ENCODE measurements at places on chromosomes 2 and 18.

- no peak for DNase-seq
Measured at GRCh38 chr2:29789911-29790485, 131.4 kb downstream of the ALK start.

GRCh38 chr2:69715964-69716363 is 26.0 kb upstream of the ANXA4 start:
- DNase-seq: no peak

DNA sequence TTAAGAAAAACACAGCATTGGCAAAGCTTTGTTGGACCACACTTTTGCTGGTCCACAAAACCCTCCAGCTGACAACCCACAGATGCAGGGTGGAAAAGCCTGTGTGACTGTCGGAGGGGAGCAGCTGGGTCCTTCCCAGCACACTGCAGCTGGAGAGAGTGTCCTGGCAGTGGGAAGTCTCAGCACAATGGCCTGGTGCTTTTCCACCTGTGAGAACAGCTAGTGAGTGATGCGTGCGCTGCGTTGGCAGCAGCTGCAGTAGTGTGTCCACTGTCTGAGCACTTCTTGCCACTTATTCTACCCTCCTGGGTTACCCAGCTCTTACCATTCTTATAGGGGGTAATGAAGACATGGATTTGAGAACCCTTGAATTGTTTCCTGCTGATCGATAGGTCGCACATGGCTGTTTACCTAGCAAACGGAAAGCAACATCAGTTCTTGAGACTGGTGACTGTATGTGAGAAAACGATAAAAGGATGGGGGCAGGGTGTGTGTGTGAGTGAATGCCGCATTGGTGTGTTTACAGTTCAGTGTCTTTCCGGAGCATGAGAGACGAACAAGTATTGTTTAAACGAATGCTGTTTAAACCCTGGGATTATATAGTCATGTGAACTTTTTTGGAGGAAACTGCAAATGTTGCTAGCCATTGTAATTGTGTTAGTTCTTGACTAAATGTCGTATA is 69.7 kb downstream of the LYPD6 start:
- DNase-seq: no peak

GRCh38 chr2:152874955-152875354 is 156.5 kb downstream of the ARL6IP6 start:
- no peak for DNase-seq

GRCh38 chr2:33274524-33274923 is 201.9 kb upstream of the RASGRP3 start:
- DNase-seq: no peak

DNA sequence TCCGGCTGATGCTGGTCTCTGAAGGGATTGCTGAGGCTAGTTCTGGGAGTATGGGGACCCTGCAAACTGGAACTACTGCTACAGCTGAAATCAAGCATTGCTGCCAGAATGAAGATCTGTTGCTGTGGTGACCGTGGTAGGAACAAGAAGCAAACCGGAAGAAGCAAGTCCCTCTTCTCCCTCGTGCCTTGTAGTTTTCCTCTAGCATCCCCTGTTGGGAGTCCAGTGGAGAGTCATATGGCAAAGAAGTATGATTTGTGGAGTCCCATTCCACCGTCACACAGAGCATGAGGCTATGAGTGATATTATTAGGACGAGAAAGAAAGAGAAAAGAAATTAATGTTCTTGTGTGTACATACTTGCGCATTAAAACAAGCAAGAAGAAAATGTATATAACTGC is 138.8 kb upstream of the SP5 start:
- no peak for DNase-seq

DNA sequence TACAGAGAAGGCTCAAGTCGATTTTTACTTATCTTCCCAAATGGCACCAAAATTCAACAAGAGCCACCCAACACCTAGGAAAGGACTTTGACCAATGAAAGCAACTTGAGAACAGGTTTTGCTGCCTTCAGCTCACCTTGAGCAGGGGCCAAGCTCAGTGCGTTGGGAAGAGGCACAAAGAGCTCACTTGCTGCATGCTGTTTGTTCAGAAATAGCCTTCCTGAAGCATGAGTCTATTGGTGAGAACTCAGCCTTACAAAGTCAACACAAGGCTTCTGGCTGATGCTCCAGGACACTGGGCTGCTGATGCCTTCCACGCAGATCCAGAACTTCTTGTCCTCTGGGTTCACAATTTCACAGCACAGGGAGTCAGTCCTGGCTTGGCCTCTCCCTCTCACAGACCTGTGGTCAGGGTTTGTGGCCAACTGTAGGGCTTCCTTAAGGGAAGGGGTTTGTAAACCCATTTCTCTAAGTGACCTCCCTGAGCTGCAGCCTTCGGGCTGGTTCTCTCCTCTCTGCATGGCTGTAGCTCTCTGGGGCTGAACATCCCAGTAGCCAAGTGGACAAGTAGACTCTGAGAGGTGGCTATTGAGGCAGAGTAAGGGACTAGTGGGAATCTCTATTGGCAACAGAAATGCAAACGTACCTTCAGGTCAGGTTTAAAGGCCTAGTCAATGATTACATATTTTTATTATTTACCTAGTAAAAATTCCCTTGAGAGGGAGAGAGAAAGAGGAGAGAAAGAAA is 124.7 kb upstream of the GATA6 start:
- DNase-seq: no peak

GRCh38 chr2:128779301-128780095 is 460.8 kb upstream of the HS6ST1 start:
- DNase-seq: no peak

- DNase-seq: peak; percentile 36
Measured at GRCh38 chr2:174334781-174335251, at the start of gene SP9. Gene SP9, plus strand, starts transcription at chr2:174334954. Its CDS starts 139 bp downstream, at chr2:174335093.

DNA sequence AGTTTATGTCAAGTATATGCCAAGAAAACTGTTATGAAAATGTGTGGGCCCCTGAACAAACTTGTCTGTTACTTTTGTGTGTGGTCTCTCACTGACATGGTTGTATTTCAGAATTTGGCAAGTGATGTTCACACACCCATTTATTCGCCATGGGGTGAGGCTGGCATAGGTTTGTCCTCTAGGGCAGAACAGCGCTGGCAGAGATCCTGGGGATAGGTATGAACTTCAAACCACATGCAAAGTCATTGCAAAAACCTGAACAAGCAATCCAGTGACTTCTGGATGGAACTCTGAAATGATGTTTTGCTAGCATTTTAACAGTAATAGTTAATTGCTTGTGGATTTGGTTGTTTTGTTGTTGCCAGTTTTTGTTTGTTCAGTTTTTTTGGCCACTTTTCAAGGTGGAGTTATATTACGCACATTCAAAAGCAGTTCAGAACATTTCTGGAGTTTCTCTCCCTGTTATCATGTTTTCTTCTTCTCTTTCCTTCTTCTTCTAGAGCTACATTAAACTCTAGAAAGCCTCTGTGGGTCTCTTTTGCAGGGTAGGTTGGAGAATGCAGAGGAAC is 78.5 kb downstream of the MDH1 start:
- no peak for DNase-seq

DNA sequence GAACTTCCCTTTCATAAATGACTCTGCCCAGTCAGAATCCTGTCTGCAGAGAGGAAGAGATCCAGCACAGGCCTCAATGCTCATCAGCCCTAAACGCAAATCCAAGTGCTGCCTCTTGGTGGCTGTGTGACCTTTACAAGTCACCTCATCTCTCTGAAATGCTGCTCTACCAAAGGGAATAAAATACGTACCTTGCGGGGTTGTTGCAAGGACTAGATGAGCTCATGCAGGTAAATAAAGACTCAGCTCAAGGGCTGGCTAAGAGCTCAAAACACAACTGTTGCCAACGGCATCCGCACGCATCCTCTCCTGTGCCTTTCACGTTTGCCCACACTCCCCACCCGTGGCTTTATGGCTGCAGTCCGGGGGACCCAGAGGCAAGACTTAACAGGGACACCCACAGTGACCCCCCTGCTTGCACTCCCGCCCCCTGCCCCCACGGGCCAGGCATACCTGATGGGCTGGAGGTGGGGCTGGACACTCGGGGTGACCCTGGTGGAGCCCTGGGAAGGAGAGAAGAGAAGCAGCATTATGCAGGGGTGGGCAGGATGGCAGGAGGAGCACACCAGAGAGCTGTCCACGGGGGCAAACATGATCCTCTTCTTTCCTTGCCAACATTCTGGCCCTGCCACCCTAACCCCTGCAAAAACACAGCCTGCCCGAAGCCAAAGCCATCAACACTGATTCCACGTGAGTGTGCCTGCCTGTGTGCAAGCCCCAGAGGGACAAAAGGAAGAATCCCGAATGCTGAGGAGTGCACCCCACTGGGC is 102.6 kb downstream of the TNS1 start:
- DNase-seq: no peak

DNA sequence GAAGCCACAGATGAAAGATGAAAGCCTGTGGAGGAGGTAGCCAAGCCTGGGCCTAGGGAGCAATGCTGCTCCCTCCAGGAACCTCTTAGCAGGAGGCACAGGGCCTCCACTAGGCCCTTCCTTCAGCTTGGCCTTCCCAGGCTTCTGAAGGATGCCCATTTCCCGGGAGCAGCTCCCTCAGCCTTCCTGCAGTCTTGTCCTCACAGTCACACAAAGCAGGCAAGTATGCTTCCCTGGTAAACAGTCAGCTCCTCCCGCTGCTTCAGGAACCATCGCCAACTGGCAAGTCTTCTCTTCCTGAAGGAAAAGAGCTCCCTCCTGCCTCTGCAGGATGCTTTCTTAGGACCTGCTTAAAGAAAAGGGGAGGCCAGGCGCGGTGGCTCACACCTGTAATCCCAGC is 53.2 kb downstream of the SMAD7 start:
- DNase-seq: no peak

DNA sequence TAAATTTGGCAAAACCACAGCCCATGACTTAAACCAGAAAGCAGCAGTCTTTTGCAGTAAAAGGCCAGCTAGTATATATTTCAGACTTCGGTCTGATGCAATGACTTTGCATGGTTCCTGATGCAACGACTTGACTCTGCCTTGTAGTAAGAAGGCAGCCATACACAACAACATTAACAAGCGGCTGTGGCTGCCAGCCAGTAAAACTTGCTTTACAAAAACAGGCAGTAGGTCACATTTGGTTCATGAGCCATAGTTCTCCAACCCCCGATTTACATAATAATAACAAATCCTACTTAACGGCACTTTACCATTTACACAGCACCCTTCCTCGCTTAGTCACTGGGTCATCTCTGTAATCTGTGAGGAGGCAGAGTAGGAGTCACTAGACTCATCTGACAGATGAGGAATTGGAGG is 410.3 kb downstream of the LRATD1 start:
- no peak for DNase-seq

- no peak for DNase-seq
Measured at GRCh38 chr2:71477231-71477691, 23.9 kb downstream of the DYSF start.

DNA sequence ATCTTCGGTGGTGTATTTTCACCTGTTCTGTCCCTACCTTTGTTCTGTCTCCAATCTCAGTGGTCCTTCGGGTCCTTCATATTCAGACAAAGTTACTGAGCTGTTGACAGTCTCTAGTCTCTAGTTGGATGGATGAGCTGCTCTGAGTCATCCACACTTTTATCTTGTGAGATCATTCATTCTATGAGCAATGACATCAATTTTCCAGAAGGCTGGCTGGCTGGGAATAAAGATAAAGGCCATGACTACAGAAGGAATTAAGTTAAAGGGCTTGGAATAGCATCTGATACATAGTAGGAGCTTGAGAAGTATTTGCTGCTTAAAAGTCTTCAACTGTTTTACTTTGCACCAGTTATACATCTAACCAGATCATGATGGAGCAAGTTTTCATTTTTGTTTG is 43.1 kb upstream of the SLC39A10 start:
- no peak for DNase-seq

Data from CD4-positive, alpha-beta T cell treated with Interleukin-6 for 4 hours (primary cell).